ENCODE measurements at places on chromosomes 1 and 21.

DNA sequence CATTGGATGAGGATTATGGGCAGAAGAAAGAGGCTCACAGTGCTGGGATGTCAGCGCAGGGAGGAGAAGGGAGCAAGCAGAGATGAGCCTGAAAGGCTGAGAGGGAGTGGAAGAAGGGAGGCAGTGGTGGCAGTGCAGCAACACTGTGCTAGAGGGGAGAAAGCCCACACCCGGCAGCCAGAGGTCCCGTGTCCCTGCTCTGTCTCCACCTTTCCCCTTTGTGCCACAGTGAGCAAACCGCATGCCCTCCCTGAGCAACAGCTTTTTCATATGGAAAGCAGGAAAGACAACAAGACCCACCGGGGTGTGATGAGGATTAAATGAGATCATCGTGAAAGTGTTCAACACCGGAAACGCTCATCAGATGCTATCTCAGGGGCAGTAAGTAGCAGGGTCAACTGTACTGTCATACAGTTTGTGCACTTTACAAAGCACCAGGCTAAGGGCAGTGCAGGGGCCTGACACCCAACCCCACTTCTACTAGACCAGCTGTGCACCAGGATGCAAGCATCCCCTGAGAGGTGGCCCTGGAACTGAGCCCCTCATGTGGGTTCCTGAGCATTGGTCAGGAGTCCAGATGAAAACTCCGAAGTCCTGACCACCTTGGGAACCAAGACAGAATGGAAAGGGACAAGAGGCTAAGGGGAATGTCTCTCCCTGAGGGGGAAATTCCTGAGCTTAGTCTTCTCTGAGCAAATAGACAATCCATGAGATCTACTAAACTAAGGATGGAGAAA lies 9.1 kb downstream of the NHLH1 start:
- no peak for DNase-seq
- H3K27ac ChIP-seq = no peak overlapping the region
- H3K4me3 ChIP-seq = no peak overlapping the region
- no peaks in the 10 kb centered on the region for H3K27me3 ChIP-seq

DNA sequence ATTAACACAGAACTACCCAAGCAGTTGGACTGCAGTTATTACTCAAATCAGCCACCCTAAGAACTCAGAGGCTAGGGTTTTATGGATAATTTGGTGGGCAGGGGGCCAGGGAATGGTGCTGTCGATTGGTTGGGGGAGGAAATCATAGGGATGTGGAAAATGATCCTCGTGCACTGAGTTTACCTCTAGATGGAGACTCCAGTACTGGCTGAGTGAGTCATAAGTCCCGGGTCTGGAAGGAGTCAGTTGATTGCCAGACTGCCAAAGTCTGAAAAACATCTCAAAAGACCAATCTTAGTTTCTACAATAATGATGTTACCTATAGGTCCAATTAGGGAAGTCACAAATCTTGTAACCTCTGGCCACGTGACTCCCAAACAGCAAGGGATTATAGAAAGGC lies 257.5 kb upstream of the PRMT6 start:
- no peaks in the 10 kb centered on the region for H3K27me3 ChIP-seq
- no peak overlapping the region for H3K4me3 ChIP-seq
- H3K27ac ChIP-seq = no peak overlapping the region
- DNase-seq = no peak
- no peaks in the 10 kb centered on the region for H3K36me3 ChIP-seq
- no peaks in the 10 kb centered on the region for H3K4me1 ChIP-seq

- no peaks in the 10 kb centered on the region for H3K36me3 ChIP-seq
- H3K27me3 ChIP-seq = no peaks in the 10 kb centered on the region
- H3K4me1 ChIP-seq = no peaks in the 10 kb centered on the region
- no peak overlapping the region for H3K4me3 ChIP-seq
- no peak overlapping the region for H3K27ac ChIP-seq
- DNase-seq = no peak
These were observed 181.4 kb upstream of the KIAA0040 start for GRCh38 chr1:175373786-175374623.

DNA sequence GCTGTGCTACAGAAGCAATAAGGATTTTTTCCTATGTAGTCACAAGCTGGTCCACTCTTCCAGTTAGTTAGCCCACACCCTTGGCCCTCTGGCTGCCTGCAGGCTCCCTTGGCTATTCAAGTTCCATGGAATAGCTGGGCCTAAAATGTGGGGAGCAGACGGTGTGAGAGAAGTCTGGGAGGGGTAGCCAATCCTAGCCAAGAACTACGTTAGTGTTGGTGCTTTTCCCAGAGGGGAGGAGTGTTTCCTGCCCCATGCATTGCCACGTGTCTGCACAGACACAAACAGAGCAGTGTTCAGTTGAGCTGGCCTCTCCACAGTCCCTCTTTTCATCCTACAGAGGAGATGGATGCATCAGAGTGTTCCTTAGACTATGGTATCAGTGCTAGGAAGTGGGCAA lies 59.0 kb upstream of the IPO9 start:
- no peaks in the 10 kb centered on the region for H3K27me3 ChIP-seq
- H3K4me3 ChIP-seq = no peak overlapping the region
- H3K36me3 ChIP-seq = no peaks in the 10 kb centered on the region
- H3K4me1 ChIP-seq = peaks cover 40% of the 10 kb centered on the region

GRCh38 chr1:198151688-198152087 lies 5.1 kb upstream of the NEK7 start:
- no peaks in the 10 kb centered on the region for H3K36me3 ChIP-seq
- H3K4me3 ChIP-seq = no peak overlapping the region
- peaks cover 26% of the 10 kb centered on the region for H3K4me1 ChIP-seq
- no peak for DNase-seq
- no peaks in the 10 kb centered on the region for H3K27me3 ChIP-seq
- H3K27ac ChIP-seq = no peak overlapping the region

DNA sequence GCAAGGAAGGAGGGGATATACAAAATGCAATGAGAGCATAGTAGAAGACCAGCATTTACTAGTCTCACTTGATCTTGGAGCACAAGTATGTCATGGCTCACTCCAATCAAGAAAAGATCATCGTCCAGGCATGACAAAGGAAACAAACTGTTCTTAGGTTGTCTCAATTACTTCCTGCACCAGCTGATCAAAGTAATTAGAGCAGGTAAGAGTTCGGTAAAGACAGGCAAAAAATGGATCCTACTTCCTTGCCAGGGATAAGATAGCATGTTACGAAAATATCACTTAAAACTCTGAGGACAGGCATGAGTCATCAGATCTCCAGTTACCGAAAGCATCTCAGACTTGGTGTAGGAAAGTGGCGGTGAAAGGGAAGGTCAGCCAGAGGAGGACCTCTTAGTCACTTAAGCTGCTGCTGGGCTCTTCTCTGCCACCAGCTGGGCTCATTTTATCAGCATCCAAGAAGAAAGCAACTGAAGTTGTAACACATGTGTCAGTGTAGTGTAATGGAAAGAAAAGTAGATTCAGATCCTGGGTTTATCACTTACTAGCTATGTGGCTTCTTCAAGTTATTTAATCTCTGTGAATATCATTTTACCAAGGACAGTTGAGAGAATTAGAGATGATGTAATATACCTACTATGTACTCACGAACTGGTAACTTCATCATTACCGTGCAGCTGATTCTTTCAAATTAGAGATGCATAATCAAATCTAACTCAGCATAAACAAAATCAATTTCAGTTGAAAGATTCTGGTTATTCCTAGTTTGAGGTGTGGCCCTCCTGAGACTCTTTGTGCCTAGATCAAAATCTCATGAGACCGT lies 46.8 kb downstream of the XCL1 start:
- no peaks in the 10 kb centered on the region for H3K4me1 ChIP-seq
- no peak overlapping the region for H3K27ac ChIP-seq
- no peaks in the 10 kb centered on the region for H3K27me3 ChIP-seq
- H3K4me3 ChIP-seq = no peak overlapping the region
- DNase-seq = no peak

DNA sequence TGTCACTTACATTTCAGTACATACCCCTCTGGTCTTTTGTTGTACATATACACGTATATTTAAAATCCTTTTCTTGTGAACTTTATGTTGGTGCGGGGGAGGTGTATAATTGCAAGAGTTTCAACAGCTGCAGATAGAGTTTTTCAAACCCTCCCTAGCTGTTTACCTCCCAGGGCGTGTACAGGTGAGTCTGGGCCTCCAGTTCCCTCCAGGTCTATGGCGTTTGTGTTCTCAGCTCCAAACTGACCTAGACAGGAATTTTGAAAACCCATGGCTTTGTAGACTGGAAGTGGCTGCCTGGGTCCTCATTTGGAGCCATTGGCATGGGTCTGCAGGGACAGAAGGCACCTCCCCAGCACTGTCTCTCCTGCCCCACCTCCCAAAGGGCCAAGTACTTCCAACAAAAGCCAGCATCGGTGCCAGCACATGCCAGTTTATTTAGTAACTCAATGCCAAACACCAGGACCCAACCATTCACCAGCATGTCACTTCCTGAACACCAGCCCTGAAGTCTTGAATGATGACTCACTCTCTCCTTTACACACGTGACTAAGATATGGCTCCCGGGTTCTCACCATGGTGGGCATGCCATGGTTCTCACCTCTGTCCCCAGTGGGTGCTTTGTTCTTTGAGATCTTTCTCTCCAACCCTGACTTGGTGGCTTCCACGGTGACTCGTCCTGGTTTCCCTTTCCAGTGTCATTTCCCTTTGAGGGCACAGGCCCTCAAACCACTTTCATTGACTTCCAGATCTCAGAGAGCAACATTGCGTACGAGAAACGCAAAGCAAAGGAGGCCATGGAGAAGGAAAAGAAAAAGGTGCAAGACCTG lies 57.3 kb upstream of the EFHD2 start:
- no peaks in the 10 kb centered on the region for H3K27me3 ChIP-seq
- H3K36me3 ChIP-seq = no peaks in the 10 kb centered on the region
- H3K4me3 ChIP-seq = no peak overlapping the region
- DNase-seq = peak; percentile 73

GRCh38 chr1:223304931-223305330 lies 59.0 kb downstream of the SUSD4 start:
- no peak for DNase-seq
- H3K36me3 ChIP-seq = no peaks in the 10 kb centered on the region
- no peak overlapping the region for H3K27ac ChIP-seq
- H3K27me3 ChIP-seq = no peaks in the 10 kb centered on the region

GRCh38 chr21:28308516-28308915 lies 684.2 kb downstream of the LTN1 start:
- H3K27me3 ChIP-seq = no peaks in the 10 kb centered on the region
- no peaks in the 10 kb centered on the region for H3K4me1 ChIP-seq
- no peaks in the 10 kb centered on the region for H3K36me3 ChIP-seq
- H3K4me3 ChIP-seq = no peak overlapping the region
- H3K27ac ChIP-seq = no peak overlapping the region

DNA sequence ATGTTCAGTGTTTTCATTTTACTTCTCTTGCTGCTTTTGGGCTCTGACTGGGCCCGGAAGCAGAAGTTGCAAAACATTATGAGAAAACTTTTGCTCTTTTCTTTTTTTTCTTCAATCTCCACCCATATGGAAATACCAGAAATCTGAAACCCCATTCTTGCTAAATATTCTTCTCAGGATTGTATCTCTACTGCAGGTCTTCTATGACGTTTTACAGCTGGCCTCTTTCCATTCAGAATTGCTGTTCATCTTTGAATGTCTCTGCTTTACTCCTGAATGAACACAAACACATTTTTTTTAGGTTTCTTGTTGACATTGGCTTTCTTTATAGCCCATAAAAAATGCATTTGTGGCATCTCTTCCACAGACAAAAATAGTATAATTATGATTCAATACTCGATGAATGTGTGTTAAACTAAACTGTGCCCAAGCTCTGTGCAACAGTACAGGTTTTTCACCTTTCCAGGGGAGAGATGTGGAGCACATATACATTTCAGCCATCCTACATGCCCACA lies 18.8 kb downstream of the PTPRC start:
- no peak overlapping the region for H3K4me3 ChIP-seq
- no peaks in the 10 kb centered on the region for H3K4me1 ChIP-seq
- DNase-seq = no peak
- no peaks in the 10 kb centered on the region for H3K36me3 ChIP-seq
